ENCODE measurements at places on chromosomes 4 and X. TPM values are rescaled to one million over a fixed set of nuclear protein-coding genes. Genes with fewer than 3 reads are reported as not detected.

SPATA18 gene
- total RNA-seq: 7.2 TPM

DNA sequence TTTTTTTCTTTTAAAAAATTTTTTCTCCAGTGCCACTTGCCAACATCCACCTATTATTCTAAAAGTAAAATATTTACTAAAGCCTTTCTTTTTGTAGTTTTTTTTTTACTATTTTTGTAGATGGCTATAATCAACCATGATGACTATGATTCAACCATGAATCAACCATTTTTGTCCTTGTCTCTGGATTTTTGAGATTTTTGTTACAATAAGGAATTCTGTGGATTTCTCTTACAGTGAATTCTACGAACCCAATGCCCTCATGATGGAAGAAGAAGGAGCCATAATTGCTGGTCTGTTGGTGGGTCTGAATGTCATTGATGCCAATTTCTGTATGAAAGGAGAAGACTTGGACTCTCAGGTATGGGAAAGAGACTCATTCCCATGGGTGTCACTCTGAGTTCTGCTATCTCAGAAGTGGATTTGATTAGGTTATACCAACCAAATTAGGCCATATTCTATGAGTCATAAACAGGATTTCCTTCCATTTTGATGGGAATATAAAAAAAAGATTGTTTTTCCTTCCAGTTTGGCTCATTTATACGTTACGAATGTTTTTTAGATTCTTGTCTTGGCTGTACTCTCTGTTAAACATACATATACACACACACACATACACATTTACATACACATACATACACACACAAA is 46.7 kb downstream of the RUFY3 start:
- DNase-seq: no peak

PROM1 gene
- 43.0 TPM for total RNA-seq

GRCh38 chrX:81791086-81791485 is 589.2 kb downstream of the SH3BGRL start:
- DNase-seq: no peak

DNA sequence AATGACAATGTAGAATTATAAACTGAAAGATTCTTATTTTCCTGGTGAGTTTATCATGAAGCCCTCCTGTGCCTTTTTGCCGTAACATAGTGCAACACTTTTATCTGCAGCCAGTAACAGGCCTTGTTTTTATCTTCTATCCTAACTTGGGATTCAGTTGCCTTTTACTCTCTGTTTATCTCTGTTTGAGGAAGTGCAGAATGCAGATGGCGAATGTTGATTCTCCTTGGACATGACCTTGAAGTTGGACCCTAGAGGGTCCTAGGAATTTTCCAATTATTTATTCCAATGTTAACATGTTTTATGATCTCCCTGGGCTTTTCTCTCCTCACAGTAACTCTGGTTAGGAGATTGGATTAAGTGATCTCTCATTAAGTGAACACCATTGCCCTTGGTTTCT is 165.0 kb downstream of the FMR1NB start:
- DNase-seq: no peak

DNA sequence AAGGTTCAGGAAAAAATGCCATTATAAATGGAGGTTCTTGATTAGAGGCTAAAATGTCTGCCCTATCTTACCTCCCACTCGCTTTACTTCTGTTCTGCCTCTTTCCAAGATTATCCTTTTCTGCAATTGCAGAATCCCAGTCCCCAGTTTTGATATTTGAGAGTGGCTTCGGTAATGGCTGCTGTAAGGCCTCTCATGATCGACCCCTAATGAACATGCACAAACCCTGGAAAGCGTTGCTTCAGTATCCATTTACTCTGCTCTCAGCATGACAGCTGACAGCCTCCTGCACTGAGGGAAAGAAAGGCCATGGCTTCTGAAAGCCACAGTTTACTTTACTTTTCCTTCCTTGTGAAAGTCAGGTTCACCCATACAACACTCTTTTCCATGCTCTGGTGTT is 325.4 kb upstream of the GALNT7 start:
- DNase-seq: peak; percentile 10

DNA sequence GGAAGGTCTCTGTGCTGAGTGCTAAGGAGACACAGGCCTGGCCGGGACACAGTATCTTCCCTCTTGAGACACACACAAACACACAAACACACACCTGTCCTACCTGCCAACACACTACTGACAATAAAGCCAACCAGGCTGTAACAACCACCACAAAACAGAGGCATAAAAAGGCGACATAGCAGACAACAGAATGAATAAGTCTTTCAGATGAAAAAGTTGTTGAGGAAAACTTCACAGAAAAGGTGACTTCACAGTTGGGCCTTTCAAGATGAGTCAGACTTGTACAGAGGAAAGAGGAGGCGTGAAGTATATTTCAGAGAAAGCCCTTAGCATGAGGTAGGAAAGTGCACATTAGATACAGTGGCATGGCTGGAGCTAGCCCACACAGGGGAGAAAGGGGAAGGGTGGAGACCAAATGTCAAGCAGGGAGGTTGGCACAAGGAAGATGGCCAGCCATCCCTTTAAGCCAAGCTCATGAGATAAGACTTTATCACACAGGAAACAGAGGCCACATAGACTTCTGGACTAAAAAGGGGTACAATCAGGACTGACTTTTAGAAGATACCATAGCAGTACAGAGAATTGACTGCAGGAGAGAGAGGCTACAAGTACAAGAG is 54.0 kb downstream of the SLC9A7 start:
- no peak for DNase-seq

DNA sequence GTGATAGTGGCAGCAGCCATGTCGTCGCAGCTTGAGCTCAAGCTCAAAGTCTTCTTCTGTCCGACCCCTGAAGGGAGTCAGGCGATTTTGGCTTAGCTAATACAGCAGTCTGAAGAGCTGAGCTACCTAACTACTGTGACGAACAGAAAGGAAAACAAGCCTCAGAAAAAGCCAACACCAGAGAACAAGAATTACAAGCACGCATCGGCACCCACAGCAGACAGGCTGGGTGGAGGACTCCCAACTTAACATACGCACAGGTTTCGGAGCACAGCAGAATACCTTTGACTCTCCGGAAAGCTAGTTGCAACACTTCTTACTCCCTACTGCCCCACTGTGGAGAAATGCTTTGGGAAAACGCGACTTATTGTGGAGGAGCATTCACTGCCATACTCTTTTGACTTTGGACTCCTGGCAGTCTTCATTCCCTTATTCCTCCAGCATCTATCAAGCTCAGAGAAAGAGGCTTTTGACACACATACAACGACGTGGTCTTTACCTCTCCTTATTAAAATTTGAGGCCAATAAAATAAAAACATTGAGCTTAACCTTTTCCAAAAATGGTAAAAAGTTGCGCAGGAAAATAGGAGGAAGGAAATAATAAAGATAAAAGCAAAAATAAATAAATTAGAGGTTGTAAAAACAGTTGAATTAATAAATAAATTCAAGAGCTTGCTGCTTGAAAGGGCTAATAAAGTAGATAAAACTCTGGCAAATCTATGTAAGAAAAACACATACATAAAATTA is 41.3 kb upstream of the GPC3 start:
- DNase-seq: peak; percentile 77

- no peak for DNase-seq
These were observed 83.4 kb upstream of the FAM47B start for GRCh38 chrX:34859191-34859590.

PLP1 gene
- total RNA-seq: 106 TPM

DNA sequence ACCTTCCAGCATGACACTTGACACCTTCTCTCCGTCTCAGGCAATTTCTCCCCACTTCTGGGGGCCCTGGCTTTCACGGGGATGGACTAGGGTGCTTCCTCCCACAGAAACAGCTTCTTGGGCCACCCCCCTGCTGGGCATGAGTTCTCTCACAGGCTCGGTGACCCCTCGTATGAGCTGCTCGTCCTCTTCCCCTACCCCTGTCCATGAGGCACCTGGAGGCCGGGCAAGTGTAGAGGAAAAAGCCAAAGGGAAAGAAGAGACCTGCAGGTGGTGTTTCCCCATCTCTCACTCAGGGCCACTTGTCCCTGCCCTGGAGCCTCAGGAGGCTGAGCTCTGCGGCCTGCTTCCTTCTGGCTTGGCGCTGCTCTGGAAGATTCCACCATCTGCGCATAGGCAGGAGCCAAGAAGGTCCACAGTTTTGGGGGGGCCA is 1.9 kb upstream of the RGS12 start:
- DNase-seq: no peak

DCX gene
- 4.8 TPM for total RNA-seq

SPANXB1 gene
- total RNA-seq: not detected

USP51 gene
- 6.6 TPM for total RNA-seq

DNA sequence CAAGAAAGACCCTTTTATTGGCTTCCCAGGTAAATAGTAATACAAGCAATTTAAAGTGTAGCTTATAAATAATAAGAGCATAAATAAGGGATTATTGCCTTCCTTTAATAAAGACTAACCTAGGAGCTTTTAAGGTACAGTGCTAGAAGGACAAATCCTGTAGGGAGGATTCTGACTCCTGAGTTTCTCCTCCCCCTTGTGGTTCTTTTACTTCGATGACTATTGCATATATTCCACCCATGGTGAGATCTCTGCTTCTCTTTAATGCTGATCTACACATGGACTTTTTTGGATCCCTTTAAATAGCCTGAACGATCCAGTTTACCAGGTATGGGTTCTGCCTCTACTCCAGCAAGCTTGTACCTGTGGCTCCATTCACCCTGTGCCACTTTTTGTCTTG is 2.5 kb downstream of the GALNT7 start:
- DNase-seq: peak; percentile 45

- no peak for DNase-seq
These were observed 507.2 kb downstream of the GRXCR1 start for GRCh38 chr4:43399726-43400125.

GRCh38 chr4:72119946-72120345 is 88.1 kb downstream of the NPFFR2 start:
- peak; percentile 4 for DNase-seq

SLC7A11 gene
- 9.6 TPM for total RNA-seq

- no peak for DNase-seq
These were observed 32.0 kb downstream of the GPRIN3 start for GRCh38 chr4:89275587-89275986.

- no peak for DNase-seq
These were observed 312.0 kb upstream of the MAGEB2 start for GRCh38 chrX:29903360-29903759.

DNA sequence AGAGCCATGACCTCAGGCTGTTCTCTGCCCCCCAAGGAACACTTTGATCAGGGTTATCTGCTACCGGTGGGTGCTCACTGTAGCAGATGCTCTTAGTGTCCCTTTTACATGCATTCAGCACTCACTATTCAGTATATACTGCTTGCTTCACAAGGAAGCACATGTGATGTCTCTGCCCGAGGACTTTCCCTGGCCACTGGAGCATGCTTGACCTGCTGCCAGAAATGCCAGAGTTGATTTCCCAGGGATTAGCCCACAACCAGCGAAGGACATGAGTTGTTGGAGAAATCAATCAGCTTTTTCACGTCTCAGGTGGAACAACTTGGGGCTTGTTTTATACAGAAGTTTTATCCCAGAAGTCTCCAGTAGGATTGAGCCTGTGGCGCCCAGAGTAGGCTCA is 51.2 kb upstream of the RPS6KA3 start:
- DNase-seq: no peak

DNA sequence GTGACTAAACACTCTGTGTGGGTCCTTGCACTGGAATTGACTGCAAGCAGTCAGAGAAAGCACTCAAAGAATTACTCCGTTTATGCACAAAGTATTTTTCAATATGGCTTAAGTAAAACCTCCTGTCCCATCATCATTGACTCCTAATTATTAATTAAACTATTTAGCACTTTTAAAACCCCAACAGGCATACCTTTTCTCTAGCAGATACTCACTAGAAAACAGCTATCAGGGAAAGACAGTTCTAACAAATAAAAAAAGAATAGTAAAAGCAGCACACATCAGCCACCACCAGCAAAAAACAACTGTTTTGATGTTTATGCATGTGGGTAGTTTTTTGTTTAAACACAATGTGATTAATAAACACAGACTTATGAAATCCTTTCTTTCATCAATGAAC is 66.2 kb upstream of the GYPA start:
- DNase-seq: no peak

GRCh38 chr4:26780539-26780938 is 80.1 kb upstream of the STIM2 start:
- no peak for DNase-seq

- DNase-seq: peak; percentile 55
These were observed at the start of gene GABRA4 for GRCh38 chr4:46993075-46994006. GABRA4 (minus strand) TSS chr4:46993581; CDS start chr4:46993424, 157 bp downstream.

NUDT10 gene
- total RNA-seq: 23.9 TPM

DNA sequence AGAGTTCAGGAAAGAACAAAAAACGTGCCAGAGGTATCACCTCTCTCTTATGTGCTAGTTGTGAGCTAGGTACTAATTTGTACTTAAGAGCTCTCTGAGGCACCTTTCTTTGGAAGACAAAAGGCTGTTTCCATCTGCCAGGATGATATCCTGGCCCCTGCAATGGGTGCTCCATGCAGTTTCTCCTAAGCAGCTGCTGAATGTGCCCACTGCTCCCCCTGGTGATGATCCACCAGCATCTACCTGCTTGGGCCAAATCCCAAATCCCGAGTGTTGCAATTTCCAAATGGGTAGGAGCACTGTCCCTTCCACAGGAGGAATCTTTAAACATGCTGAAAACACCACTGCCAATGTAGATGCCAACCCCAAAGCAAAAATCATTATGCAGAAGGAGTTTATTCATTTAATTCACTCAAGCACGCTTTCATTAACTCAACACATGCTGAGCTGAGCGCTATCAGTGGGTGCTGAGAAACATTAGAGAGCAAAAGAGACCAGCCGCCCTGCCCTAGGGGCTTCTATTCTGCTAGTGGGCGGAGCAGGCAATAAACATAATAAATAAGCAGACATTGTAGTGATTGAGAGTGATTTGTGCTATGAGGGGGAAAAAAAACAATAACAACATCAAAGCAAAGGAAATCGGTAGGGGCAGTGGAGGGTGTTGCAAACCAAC is 69.6 kb upstream of the C4orf50 start:
- peak; percentile 79 for DNase-seq

MID2 gene
- total RNA-seq: 1.2 TPM

GRCh38 chr4:40736910-40737309 is 12.8 kb upstream of the NSUN7 start:
- peak; percentile 34 for DNase-seq

DNA sequence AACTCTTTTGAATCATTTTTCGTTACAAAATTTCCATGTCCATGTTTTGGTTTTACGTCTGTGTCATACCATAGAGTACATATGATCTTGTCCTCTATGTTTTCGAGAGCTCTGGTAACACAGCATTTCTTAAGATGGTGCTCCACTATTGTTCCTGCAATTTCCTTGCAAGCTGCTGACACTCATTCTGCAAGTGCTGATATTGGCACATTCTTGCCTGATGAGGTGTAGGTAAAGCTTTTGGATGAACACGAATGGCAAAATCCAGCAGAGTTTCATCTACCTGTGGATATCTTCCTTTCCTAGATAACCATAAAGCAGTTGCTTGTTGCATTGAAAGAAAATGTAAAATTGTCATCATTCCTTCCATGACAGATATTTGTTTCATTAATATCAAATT is 41.3 kb downstream of the MAGEB17 start:
- DNase-seq: no peak

GRCh38 chr4:61374447-61374891 is 174.3 kb downstream of the ADGRL3 start:
- peak; percentile 25 for DNase-seq

Data from neural progenitor cell (in vitro differentiated cells).